ENCODE measurements at places on chromosomes 7 and 10.
A peak's percentile ranks its signal among the peaks of the same experiment; 100 is the strongest.

GRCh38 chr10:117544004-117544701 lies 1.6 kb downstream of the EMX2 start:
- no peak for DNase-seq

- no peak for DNase-seq
Measured at GRCh38 chr7:91193141-91193540, 71.1 kb upstream of the FZD1 start.

- DNase-seq, result no peak
Measured at GRCh38 chr7:96495751-96496216, 173.9 kb upstream of the SLC25A13 start.

GRCh38 chr7:151187409-151188251 lies 580 bp upstream of the ASB10 start:
- DNase-seq, result no peak

GRCh38 chr7:100247152-100247757 lies 27.5 kb downstream of the PVRIG start:
- DNase-seq, result peak; percentile 1

Data from C1 segment of cervical spinal cord (tissue), 14 donors.